ENCODE measurements at places on chromosomes 12 and 14. TPM values are rescaled to one million over a fixed set of nuclear protein-coding genes. Genes with fewer than 3 reads are reported as not detected.

DNA sequence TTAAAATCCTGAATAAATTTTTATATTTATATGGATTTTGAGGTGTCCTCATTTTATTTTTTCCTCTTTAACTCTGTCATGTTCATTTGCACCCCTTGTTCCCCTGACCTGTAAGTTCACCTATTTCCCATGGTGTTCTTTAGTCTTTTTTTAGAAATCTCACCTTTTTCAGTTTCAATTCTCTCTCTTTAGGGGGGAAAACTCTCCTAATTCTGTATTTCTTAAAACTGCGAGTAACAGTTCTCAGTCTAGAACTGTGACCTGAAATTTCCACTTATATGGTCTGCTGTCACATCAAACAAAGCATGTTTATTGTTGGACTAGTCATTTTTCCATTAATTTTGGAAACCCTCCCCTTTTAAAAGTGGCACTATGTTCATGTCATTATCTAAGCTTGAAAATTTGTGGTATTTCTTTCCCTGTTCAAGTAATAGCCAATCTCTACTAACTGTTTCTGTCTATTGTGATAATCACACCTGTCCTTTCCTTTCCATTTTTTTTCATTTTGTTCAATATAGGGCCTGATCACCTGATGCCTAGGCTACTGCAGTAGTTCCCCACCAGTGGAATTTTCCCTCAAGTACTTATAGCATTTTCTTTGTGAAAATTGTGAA lies 14.0 kb upstream of the FBXO33 start:
- no peaks in the 10 kb centered on the region for H3K36me3 ChIP-seq
- no peaks in the 10 kb centered on the region for H3K4me1 ChIP-seq
- H3K4me3 ChIP-seq: no peak overlapping the region
- H3K27ac ChIP-seq: no peak overlapping the region
- DNase-seq: no peak
- H3K27me3 ChIP-seq: no peaks in the 10 kb centered on the region

The GPR132 gene
- 0.17 TPM for polyA plus RNA-seq

The IL31 gene
- not detected for polyA plus RNA-seq

DNA sequence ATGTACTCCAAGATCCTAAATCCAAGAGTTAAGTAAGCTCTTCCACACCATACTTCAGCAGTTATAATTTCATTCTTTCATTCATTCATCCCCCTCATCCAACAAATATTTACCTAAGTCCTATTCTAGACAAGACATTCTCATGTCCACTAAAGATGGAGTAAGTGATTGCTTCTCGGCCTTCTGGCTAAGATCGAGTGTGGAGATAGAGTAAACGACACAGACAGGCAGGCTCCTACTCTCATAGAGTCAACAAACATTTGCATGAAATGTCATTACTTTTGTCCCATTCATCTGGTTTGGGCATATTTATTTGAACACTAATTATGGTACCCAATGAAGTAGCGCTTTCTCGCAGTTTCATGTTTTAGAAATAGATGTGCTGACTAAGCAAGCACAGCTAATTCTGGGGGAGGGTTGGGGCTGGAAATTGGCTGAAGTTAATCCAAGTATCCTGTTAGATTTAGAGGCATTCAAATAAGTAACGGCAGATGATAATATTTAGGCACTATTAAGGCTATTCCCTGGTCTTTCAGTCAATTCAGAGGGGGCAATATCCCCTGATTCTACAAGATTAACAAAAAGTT lies 176.5 kb downstream of the CEP128 start:
- no peaks in the 10 kb centered on the region for H3K27me3 ChIP-seq
- H3K4me3 ChIP-seq: no peak overlapping the region
- H3K36me3 ChIP-seq: no peaks in the 10 kb centered on the region
- H3K27ac ChIP-seq: no peak overlapping the region

- H3K27me3 ChIP-seq: no peaks in the 10 kb centered on the region
- peak overlapping the region; percentile 23 for H3K4me3 ChIP-seq
- peak; percentile 91 for DNase-seq
- H3K4me1 ChIP-seq: no peaks in the 10 kb centered on the region
- H3K36me3 ChIP-seq: no peaks in the 10 kb centered on the region
These were observed 93.9 kb upstream of the EVL start for GRCh38 chr14:99971087-99971940.

All from kidney (tissue), 22 donors.